ENCODE measurements at places on chromosomes 16 and 17.

GRCh38 chr16:90084215-90084950 lies 7.3 kb upstream of the PRDM7 start:
- no peak for DNase-seq

DNA sequence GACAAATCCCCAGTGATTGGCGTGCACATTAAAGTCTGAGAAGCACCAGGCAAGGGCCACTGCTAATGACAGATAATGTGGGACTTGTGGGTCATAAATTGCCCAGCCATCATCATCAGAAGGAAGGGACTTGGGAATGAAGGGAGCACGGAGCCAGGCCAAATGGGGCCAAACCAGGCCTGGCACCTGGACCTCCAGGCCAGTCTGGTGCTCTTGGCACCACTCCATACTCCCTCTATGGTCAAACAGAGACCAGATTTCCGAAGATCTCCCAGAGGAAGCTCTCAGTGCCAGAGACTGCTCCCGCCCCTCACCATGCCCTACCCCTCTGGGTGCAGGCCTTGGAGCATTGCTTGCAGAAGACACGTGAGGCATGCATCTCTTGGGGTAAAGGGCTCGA lies 142.2 kb downstream of the CCDC182 start:
- no peak for DNase-seq

GRCh38 chr16:65889533-65889966 lies 476.9 kb upstream of the CDH5 start:
- no peak for DNase-seq

- DNase-seq, result no peak
Measured at GRCh38 chr17:77213778-77214132, 73.0 kb downstream of the SEC14L1 start.

DNA sequence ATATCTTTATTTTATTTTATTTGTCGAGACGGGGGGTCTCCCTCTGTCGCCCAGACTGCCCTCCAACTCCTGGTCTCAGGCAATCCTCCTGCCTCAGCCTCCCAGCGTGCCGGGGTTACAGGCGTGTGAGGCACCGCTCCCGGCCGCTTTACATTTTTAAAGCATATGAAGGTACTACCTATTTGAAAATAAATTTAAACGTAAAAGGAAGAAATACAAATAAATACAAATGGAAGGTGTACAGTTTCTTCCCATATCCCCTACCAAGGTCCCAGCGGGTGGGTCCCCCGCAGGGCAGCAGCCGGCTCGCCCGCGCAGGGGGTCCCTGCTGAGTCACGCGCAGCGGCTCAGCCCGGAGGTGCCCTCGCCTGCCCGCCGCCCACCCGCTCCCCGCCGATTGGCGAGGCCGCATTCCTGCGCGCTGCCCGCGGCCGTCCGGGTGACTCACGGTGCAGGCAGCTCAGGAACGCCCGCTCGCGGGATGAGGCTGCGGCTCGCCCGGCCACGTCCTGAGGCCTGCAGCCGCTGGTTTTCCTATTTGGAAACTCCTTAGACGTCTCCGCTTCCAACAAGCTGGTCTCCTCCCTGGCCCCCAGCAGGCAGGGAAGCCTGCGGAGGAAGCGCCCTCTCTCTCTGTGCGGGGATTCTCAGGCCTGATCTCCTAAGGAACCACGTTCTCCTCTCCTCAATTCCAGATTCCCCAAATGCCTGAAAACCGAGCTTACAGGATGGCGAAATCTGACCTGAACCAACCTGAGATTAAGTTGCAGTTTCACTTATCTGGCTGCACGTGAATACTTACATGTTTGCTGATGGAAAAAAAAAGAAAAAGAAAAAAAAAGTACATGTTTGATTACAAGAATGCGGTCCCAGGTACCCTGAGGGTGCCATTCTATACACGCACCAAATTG lies 54.8 kb upstream of the MAP3K14 start:
- DNase-seq, result no peak

DNA sequence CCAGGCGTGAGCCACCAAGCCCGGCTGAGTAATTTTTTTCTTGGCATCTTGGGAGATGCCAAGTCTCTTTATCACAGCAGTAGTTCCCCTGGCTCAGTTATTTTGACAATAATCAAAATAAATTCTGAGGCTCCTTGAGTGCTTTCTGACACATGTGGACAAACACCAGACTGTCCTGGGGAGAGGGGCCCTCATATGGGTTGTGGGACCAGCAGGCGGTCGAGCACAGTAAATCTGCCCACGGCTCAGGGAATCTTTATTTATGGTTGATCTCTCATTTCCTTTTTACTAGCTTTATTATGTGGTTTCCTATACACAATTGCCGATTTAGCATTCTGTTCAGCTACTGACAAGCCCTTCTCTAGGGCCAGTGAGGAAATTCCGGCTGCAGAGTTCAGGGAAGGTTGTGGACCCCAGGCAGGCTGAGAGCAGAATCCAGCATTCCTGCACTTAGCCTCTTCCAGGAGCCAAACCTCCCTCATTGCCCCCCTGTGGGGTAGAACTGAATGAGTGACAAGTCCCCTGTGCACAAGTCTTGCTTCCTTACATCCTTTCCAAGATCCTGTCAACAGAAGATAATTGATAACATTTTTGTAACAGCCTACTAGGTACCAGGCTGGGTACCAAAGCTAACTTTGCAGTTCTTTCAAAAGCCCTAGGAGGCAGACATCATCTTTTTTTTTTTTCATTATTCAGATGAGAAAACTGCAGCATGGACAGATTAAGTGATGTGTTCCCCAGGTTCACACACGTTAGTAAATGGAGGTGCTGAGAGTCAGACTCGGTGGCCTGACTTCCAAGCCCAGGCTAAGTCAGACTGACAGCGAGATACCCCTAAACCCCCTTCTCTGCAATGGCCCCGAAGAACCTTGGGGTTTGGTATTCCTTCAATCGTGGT lies 40.2 kb downstream of the HS3ST3B1 start:
- no peak for DNase-seq

DNA sequence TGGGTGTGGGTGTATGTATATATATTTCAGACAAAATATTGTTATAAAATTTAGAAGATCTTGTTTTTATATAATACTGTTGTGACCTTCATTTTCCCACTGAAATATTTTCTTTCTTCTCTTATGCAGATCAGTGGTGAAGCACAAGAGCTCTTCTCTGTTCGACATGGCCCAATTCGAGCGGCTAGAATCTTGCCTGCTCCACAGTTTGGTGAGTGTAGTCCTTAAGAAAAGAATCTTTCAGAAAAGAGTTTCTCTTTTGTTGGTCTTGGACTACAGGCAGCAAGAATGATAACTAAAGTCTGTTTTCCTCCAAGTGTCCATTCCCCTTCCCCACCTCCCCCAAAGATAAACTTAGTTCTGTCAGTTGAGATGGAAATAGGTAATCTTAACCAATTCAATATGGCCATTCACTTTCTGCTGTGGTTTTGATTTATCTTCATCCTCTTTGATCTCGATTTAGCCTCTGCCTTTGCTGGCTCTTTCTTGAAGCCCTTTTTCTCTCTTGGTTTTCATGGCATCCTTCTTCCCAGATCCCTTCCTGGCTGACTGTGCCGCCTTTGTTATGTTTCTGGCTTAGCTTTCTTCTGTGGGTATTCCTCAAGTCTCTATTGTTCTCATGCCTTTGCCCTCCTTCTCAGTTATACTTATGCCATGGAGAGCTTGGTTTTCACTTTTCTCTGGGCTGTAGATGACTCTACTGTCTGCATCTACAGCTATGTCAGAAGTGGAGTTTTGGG lies 69.6 kb downstream of the BCAS3 start:
- DNase-seq, result no peak

DNA sequence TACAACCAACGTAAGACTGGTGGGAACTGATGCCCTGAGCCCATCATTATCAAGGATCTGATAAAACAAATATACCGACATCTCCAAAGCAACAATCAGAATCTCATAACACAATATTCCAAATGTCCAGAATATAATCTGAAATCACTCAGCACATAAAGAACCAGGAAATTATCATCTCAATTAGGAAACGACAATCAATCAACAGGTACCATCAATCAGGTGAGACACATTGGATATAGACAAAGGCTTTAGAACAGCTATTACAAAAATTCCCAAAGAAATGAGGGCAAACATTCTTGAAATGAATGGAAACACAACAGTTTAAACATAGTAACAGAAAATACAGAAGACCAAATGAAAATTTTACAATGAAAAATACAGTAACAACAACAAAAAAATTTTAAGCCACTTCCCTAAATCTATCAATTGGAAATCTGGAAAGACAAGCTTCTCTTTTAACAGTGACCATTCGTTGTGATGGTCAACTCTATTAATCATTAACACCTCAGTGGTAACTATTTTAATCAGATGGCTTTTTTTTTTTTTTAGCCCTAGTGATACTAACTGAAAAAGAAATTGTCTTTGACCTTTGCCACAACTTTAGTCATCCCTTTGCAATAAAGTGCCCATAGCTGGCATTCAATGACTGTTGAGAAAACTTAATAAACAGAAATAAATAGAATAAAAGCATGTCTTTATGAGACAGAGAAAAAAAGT lies 70.4 kb downstream of the USP32 start:
- no peak for DNase-seq

DNA sequence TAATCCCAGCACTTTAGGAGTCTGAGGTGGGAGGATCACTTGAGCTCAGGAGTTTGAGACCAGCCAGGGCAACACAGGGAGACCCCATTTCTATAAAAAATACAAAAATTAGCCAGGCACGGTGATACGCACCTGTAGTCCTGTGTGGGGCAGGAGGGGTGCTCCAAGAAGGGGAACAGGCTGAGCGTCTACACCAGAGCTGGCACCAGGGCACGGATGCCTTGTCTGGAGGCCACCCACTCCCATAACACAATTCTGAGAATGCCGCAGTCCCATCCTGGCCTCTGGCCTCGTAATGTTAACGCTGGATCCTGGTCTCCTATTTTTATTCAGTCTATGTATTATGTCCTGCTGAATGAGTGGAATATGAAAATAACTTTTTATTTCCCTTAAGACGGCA lies 161.3 kb downstream of the WSCD1 start:
- no peak for DNase-seq

GRCh38 chr16:68397710-68398201 lies 50.6 kb downstream of the SMPD3 start:
- DNase-seq, result no peak

- DNase-seq, result no peak
Measured at GRCh38 chr16:12160249-12160648, 183.7 kb downstream of the SNX29 start.

GRCh38 chr17:82595893-82596292 lies 52.4 kb downstream of the WDR45B start:
- DNase-seq, result no peak

DNA sequence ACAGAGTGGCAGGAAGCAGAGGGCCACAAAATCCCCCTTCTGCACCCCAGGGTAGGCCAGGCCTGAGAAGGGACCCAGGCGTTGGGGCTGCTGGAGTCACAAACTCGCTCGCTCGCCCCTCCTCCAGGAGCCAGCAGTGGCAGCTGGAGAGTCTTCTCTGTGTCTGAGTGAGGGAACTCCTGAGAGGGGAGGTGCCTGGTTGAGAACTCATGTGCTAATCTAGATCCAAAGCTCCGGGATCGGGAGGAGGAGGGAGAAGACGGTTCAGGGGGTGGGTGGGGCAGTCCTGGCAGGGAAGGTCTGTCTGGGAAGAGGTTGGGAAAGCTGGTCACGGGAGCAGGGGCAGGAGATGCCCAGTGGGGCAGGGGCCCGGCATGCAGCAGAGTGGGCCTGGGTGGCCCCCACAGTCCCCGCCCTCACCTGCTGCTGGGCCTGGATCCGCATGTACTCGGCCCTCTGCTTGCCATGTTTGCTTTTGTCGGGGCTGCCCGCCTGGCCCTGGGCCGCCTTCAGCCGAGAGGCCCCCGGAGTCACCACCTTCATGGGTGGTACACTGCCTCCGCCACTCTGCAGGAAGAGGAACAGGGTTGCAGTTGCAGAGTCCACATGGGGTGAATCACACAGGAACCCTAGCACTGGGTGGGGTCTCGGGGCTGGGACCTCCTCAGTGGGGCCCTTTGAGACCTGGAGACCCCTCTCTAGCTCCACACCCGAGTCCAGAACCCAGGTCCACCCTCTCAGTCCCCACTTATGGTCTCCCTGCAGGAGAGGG lies 62.2 kb downstream of the SRCIN1 start:
- no peak for DNase-seq

DNA sequence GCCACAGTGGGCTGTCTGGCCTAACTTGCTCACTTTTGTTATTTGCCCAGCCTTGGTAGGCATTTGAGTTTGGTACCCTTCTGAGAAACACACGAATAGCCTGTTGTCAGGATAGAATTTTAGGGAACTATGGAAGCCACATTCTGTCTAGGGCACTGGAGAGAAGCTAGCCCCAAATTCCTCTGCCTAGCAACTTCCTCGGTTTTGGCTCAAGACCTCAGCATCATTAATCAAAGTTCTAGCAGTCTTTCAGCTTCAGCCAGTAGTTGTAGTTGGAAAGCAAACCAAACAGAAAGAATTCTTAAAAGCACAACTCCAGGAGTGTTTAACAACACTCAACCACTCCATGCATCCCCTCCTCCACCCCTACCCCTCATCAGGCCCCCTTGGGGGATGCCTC lies 572.1 kb upstream of the PSMD7 start:
- DNase-seq, result no peak

DNA sequence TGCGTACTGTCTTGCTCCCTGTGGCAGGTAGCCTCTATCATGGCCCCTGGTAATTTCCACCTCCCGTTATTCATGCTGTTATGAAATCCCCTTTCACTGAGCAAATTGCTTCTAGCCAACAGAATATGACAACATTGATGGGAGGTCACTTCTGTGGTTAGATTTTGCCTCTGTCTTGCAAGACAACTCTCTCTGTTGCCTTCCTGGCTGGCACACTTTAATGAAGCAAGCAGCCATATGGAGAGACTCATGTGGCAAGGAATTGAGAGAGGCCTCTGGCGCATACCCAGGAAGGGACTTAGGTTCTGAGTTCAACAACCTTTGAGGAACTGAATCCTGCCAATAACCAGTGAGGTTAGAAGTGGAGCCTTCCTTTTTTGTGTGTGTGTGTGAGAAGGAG lies 51.8 kb upstream of the GPRC5B start:
- no peak for DNase-seq

DNA sequence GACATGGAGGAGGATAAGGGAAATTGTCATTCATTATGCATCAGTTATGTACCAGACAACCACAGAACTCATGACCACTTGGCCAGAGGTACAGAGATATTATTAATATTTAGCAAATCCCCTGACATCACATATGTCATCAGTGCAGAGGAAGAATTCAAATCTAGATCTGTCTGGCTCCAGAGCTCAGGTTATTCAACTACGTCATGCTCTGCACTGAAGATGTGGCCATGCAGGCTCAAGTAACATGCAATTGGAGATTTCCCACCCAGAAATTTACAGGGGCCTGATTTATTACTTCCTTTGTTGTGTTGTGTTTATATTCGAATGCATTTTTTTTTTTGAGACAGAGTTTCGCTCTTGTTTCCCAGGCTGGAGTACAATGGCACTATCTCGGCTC lies 224.3 kb downstream of the HS3ST4 start:
- no peak for DNase-seq

- DNase-seq, result no peak
Measured at GRCh38 chr17:19746517-19746916, 1.6 kb downstream of the ALDH3A1 start.

GRCh38 chr16:64826374-64826773 lies 295.5 kb downstream of the CDH11 start:
- DNase-seq, result no peak

- no peak for DNase-seq
Measured at GRCh38 chr17:563616-564015, 151.0 kb downstream of the VPS53 start.

- DNase-seq, result no peak
Measured at GRCh38 chr16:84677849-84678248, 22.0 kb upstream of the USP10 start.

GRCh38 chr16:78551487-78552085 lies 452.1 kb downstream of the WWOX start:
- DNase-seq, result no peak
